ENCODE measurements at places on chromosomes 11 and 22.

DNA sequence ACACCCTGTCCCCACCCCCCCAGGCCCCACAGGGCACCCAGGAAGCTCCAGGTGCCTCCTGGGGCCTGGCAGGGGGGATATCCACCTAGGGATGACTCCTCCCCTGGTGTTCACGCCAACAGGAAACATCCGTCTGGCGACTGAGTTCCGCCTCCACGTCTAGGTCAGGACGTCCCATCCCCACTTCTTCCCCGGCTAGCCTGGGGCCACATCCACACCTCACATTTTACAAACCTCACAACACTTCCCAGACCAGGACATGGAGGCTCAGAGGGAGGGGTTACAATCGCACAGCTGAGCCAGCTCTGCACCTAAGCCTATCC is 21.0 kb downstream of the MAFF start:
- no peak for DNase-seq

- DNase-seq, result no peak
These were observed 601.3 kb downstream of the BUD13 start for GRCh38 chr11:116171271-116172140.

- DNase-seq, result no peak
These were observed 30.2 kb upstream of the SWAP70 start for GRCh38 chr11:9633679-9634078.

DNA sequence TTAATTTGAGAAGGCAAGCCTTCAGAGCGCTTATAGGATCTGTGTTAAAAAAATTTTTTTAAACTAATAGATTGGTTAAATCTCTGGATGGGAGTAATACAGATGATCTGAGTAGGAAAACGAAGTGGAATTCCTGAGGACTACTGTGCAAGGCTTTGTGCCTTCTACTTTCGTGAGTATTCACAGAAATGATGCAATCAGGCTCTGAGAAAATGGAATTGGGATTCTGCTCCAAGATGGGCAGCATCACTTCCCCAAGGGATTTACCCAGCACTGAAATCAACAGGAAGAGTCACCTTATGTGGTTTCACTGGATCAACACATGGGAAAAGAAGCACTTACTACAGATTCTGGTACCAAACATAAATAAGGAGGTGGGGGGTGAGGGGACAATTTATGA is 12.5 kb downstream of the KMT5B start:
- no peak for DNase-seq

Data from activated T-helper 1 cell treated with anti-CD3 and anti-CD28 coated beads, Interleukin-2, amount 50 U/mL, for 16 hours (primary cell).